ENCODE measurements at places on chromosomes 12 and 14. TPM values are rescaled to one million over a fixed set of nuclear protein-coding genes. Genes with fewer than 3 reads are reported as not detected.

DNA sequence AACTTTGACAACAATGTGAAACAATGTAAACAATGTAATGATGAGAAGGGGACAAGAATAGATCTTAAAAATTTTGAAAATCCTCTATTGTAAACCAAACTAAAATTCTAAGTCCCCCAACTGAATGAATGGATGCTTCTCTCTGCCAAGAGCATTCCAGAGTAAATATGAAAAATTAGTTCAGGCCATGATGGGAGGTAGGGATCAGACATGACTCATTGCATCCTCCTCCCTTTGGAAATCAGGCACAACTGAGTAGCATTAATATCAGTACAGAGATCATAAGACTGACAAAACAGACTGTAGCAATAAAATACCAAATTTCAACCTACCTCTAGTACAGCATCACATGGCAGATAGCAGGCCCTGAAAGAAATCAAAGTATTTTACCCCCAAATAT lies 559.9 kb downstream of the C12orf50 start:
- DNase-seq = no peak
- H3K4me1 ChIP-seq = no peaks in the 10 kb centered on the region
- H3K27me3 ChIP-seq = no peaks in the 10 kb centered on the region
- no peak overlapping the region for H3K27ac ChIP-seq

Gene A2M
- polyA plus RNA-seq = 0.26 TPM

- no peaks in the 10 kb centered on the region for H3K36me3 ChIP-seq
- H3K27ac ChIP-seq = peak overlapping the region; percentile 82
- H3K4me1 ChIP-seq = peaks cover 85% of the 10 kb centered on the region
- peak; percentile 89 for DNase-seq
- H3K4me3 ChIP-seq = peak overlapping the region; percentile 91
- H3K27me3 ChIP-seq = no peaks in the 10 kb centered on the region
Measured at GRCh38 chr14:92651106-92651757, 97.2 kb downstream of the LGMN start.

DNA sequence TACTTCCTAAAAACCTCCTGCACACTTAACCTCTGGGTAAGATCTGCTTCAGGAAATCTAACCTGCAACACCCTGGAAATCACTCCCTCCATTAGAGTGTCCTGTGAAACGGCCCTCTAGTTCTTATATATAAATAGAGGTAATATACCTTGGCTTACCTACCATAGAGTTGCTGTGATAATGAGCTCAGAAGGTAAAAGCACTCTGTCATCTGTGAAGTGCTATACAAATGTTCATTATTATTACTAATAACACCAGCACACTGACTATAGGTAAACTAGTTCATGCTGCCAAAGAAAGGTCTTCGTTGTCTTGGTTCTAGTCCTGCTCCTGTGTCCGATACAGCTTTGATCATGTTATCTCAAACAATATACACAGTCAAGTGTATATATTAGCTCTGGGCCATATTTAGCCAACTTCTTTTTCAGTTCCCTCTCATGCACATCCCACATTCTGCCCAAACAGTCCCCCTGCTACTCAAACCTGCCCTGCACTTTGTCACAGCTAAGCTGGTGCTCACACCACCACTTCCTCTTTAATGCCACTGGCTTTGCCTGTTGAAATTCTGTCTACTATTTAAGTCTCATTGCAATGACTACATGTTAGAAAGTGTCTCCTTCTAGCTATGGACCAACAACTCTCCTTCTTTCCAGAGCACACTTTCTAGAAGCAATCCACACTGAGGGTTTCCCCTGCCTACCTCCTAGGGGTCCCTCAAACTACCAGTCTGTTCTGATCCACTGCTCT lies 5.1 kb downstream of the E2F7 start:
- peaks cover 41% of the 10 kb centered on the region for H3K4me1 ChIP-seq
- peak overlapping the region; percentile 12 for H3K27ac ChIP-seq
- no peak overlapping the region for H3K4me3 ChIP-seq

- H3K27ac ChIP-seq = no peak overlapping the region
- no peak for DNase-seq
- H3K36me3 ChIP-seq = peaks cover 65% of the 10 kb centered on the region
- no peak overlapping the region for H3K4me3 ChIP-seq
Measured at GRCh38 chr12:120170631-120171030, 23.9 kb downstream of the GCN1 start.

GRCh38 chr12:91817517-91817916 lies 328.1 kb downstream of the BTG1 start:
- H3K27ac ChIP-seq = no peak overlapping the region
- H3K27me3 ChIP-seq = no peaks in the 10 kb centered on the region
- H3K4me1 ChIP-seq = no peaks in the 10 kb centered on the region
- H3K36me3 ChIP-seq = no peaks in the 10 kb centered on the region

Gene NDRG2
- 9.8 TPM for polyA plus RNA-seq

Gene CRACR2A
- polyA plus RNA-seq = 15.2 TPM

Gene LHX5
- polyA plus RNA-seq = not detected

- H3K36me3 ChIP-seq = no peaks in the 10 kb centered on the region
- peaks cover 5% of the 10 kb centered on the region for H3K4me1 ChIP-seq
- H3K27me3 ChIP-seq = peaks cover 9% of the 10 kb centered on the region
- H3K4me3 ChIP-seq = no peak overlapping the region
Measured at GRCh38 chr12:131044136-131044535, 90.4 kb downstream of the ADGRD1 start.

GRCh38 chr14:94582199-94582750 lies 1.0 kb downstream of the SERPINA5 start:
- no peak overlapping the region for H3K4me3 ChIP-seq
- H3K36me3 ChIP-seq = no peaks in the 10 kb centered on the region
- DNase-seq = no peak
- H3K27me3 ChIP-seq = no peaks in the 10 kb centered on the region
- no peak overlapping the region for H3K27ac ChIP-seq
